Spleen (tissue), 13 donors: ENCODE measurements at places on chromosomes 12 and 14.

DNA sequence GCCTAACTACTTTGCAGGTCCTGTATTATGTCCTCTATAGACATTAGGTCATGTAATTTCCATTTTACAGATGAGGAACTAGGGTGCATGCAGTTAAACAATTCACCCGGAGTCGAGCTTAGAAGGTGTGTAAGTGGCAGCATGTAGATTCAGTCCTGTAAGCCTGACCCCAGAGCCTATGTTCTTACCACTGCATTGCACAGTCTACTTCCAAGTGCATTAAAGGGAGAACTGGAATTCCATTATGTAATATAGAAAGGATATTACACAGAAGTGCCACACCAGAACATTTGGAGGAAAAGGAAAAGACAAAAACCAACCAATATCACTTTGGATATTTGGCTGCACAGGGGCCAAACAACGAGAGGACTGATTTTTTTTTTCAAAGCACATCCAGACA is 1.2 kb downstream of the GLT8D2 start:
- peaks cover 7% of the 10 kb centered on the region for H3K4me1 ChIP-seq
- DNase-seq = no peak
- no peak overlapping the region for H3K27ac ChIP-seq

GRCh38 chr12:14272956-14273912 is 92.2 kb upstream of the ATF7IP start:
- no peaks in the 10 kb centered on the region for H3K36me3 ChIP-seq
- no peaks in the 10 kb centered on the region for H3K27me3 ChIP-seq
- H3K4me1 ChIP-seq = no peaks in the 10 kb centered on the region
- DNase-seq = no peak

DNA sequence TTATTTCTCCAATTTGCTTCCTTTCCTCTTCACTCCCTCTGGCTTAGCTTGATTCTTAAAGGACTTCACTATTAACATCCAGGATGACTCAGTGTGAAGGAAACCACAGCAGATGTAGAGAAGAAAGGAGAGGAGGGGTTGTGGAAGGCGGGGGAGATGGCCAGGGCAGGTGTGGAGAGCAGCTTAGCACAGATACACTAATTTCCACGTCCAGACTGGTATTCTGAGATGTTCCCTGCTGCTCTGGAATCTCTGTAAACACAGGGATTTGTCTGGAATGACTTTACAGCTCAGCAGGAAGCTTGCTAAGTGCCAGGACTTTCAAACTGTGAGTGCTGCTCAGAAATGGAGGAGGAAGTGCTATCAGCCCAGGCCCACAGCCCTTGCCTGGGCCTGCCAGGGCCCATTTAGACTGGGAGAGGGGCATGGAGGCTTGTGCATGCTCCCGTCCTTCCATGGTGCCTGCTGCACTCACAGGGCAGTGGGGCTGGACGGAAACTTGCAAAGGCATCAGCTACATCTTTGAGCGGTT is 202.5 kb upstream of the DDHD1 start:
- no peaks in the 10 kb centered on the region for H3K27me3 ChIP-seq
- DNase-seq = no peak
- H3K4me1 ChIP-seq = no peaks in the 10 kb centered on the region
- no peak overlapping the region for H3K27ac ChIP-seq
- no peak overlapping the region for H3K4me3 ChIP-seq
- no peaks in the 10 kb centered on the region for H3K36me3 ChIP-seq

- no peak overlapping the region for H3K27ac ChIP-seq
- H3K4me1 ChIP-seq = peaks cover 15% of the 10 kb centered on the region
- DNase-seq = no peak
- no peaks in the 10 kb centered on the region for H3K27me3 ChIP-seq
- no peak overlapping the region for H3K4me3 ChIP-seq
- no peaks in the 10 kb centered on the region for H3K36me3 ChIP-seq
These were observed 78.0 kb downstream of the SRGAP1 start for GRCh38 chr12:63922474-63922873.

- peak overlapping the region; percentile 66 for H3K27ac ChIP-seq
- no peaks in the 10 kb centered on the region for H3K27me3 ChIP-seq
- DNase-seq = no peak
- peaks cover 9% of the 10 kb centered on the region for H3K36me3 ChIP-seq
- H3K4me1 ChIP-seq = peaks cover 34% of the 10 kb centered on the region
- no peak overlapping the region for H3K4me3 ChIP-seq
These were observed 2.0 kb upstream of the SLC2A3 start for GRCh38 chr12:7937833-7938506.

DNA sequence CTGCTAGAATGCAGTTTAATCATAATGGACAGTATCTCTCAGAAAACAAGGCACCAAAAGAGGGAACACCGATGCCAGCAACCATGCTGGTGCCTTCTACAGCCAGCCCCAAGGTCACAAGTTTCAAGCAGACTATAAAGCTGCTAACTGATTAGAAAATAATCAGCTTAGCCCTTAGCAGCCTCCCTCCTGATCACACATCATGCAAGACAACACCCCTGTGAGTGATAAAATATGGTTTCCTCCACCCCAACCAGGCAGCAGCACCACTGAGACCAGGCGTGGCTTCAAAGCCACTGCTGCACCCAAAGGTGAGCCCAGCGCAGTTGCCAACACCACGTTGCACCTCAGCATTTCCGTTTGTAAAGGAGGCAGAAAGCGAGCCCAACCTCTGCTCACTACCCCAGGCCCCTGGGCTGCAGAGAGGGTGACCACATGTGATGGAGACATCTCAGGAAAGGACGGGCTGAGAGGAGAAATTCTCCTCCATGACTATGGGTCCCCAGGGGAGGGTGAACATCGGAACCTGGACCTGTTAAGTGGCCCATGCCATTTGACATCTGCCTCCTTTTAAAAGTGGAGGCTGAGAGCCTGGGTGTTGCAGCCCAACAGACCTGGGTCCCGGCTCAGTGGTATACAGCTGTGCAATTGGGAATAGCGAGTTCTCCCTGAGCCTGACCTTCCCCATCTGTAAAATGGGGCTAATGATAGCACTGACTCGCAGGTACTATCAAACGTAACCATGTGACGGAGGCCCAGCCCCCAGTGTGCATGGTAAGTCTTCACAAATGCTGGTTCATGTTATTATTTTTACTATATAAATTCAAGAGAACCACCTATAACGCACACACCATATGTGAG is 11.5 kb downstream of the ZFP36L1 start:
- H3K27ac ChIP-seq = peak overlapping the region; percentile 72
- DNase-seq = peak; percentile 87
- H3K4me3 ChIP-seq = peak overlapping the region; percentile 2
- H3K4me1 ChIP-seq = peaks cover 65% of the 10 kb centered on the region
- H3K36me3 ChIP-seq = no peaks in the 10 kb centered on the region

GRCh38 chr12:64821116-64821630 is 3.3 kb upstream of the TBC1D30 start:
- no peak overlapping the region for H3K4me3 ChIP-seq
- DNase-seq = no peak
- no peak overlapping the region for H3K27ac ChIP-seq
- no peaks in the 10 kb centered on the region for H3K36me3 ChIP-seq

DNA sequence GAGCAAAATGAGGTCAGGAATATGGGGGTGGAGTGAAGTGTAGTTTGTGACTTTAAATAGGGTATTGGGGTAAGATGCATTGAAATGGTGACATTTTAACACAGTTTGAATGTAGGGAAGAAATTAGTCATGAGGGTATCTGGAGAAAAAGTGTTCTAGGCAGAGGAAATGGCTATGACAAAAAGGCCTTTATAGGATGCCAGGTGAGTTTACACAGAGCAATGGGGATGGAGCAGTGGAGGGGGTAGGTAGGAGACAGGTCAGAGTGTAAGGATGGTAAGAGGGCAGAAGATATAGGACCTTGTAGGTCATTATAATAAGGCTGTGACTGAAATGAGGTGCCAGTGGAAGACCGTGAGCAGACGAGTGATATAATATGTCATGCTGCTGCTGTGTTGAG is 30.4 kb downstream of the HEATR5A start:
- peaks cover 7% of the 10 kb centered on the region for H3K4me1 ChIP-seq
- no peak overlapping the region for H3K27ac ChIP-seq
- no peaks in the 10 kb centered on the region for H3K27me3 ChIP-seq
- peaks cover 65% of the 10 kb centered on the region for H3K36me3 ChIP-seq
- DNase-seq = no peak
